ENCODE measurements at places on chromosomes 4 and X. TPM values are rescaled to one million over a fixed set of nuclear protein-coding genes. Genes with fewer than 3 reads are reported as not detected.

GRCh38 chr4:113979905-113980615, 613 bp upstream of the ARSJ start:
- peak; percentile 38 for DNase-seq

- DNase-seq: no peak
Measured at GRCh38 chrX:32421266-32421665, 790.1 kb downstream of the DMD start.

The FAT1 gene
- 92.4 TPM for total RNA-seq

The FUNDC2 gene
- 80.7 TPM for total RNA-seq

The MAGEC2 gene
- total RNA-seq: not detected

- DNase-seq: no peak
Measured at GRCh38 chrX:15745179-15745578, 7.1 kb downstream of the CA5B start.

GRCh38 chr4:18733961-18734360, 712.4 kb upstream of the LCORL start:
- DNase-seq: no peak

DNA sequence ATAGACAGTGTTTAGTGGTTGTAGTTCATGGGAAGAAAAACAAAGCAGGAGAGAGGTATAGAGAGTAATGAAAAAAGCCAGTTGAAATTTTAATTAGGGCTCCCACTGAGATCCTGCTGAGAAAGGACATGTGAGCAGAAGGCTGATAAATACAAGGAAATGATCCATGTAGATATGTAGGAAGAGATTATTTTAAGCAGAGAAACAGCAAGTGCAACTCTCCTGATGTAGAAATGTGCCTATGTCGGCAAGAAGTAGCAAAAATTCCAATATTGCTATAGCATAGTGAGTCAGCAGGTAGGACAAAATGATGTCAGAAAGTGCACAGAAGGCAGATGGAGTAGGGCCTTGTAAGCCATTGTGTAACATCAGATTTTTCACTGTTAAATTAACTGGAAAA, 1027.3 kb downstream of the PCDH18 start:
- DNase-seq: no peak

The PHEX gene
- 1.0 TPM for total RNA-seq

The MAGEB10 gene
- total RNA-seq: not detected

The FGFR3 gene
- total RNA-seq: 0.11 TPM

The HHIP gene
- total RNA-seq: 2.3 TPM

- DNase-seq: no peak
Measured at GRCh38 chrX:104126856-104127255, 14.5 kb downstream of the ZCCHC18 start.

The PNMA5 gene
- total RNA-seq: not detected

- DNase-seq: peak; percentile 77
Measured at GRCh38 chr4:88630756-88631155, 38.5 kb downstream of the HERC3 start.
